ENCODE measurements at places on chromosomes 7 and 10.
A peak's percentile ranks its signal among the peaks of the same experiment; 100 is the strongest.

DNA sequence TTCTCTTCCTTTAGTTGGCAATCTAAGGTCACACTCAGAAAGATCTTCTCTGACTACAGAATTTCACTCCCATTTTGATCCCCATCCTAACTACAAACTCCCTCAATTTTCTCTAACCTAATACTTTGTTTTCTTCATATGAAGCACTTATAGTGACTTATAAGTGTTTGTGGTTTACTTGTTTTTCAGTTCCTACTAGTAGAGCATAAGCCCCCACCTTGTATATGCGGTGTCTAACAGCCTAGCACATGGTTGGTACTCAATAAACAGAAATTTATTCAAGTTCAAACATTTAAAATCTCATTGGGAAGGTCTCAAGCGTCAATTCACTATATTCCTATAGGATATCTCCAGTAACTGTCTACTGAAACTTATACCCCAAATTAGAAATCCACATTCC, 35.2 kb downstream of the ANKRD26 start:
- no peak for DNase-seq

DNA sequence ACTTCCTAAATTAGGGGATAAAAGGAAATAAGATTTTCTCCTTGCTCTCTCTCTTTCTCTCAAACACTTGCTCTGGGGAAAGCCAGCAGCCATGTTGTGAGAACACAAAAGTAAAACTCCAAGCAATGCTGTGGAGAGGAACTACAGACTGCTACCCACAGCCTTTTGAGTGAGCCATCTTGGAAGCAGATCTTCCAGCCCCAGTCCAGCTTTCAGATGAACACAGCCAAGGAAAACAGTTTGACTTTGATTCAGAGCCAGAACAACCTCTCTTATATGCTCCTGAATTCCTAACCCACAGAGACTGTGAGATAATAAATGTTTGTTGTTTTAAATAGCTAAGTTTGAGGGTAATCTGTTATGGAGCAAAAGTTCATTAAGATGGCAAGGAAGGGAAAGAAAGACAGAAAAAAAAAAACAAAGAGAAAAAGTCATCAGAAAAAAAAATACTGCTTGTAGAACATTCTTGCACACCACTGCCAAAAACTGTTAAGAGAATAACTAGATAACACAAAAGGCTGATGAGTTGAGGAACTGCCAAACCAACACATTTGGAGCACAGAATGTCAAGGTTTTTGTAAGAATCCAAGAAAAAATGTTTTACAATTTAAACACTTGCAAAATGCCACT, 20.9 kb upstream of the PRKAR2B start:
- no peak for DNase-seq

GRCh38 chr10:28980264-28980663, 302.9 kb downstream of the BAMBI start:
- no peak for DNase-seq

DNA sequence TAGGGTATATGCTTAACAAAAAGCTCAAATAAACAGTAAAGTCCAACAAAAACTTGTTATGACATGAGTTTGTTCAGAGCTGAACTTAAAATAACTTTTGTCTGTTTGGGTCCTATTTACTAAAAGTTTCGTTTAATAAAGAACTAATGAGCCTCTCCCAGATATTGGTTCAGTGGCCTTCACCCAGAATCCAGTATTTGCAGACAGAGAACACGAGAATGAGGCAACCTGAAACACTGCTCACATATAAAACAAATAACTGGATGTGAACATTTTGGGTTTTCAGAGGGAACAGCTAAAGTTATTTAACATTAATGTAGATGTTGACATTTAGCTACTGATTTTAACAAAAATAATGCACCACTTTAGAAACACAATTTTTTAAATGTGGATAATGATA, 98.3 kb downstream of the RNF133 start:
- DNase-seq = no peak

DNA sequence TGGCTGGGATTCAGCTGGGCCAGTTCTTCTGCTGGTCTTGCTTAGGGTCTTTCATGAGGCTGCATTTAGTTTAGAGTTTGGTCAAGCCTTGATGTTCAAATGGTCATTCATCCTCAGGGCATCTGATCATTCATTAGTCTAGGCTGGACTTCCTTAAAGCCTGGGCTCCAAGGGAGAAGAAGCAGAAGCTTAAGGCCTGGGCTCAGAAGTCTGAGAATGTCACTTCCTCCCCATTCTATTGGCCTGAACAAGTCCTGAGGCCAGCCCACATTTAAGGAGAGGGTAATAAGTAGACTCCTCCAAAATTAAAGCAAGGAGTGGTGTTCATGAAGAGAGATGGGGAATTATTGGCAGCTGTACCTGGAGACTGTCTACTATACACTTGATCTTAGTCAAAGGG, 193.2 kb upstream of the HABP2 start:
- no peak for DNase-seq

GRCh38 chr7:2477447-2478398, 1.5 kb upstream of the GRIFIN start:
- DNase-seq = no peak

GRCh38 chr7:87091487-87092066, 32.1 kb upstream of the ELAPOR2 start:
- DNase-seq = no peak

GRCh38 chr7:77549106-77549870, 12.2 kb downstream of the PTPN12 start:
- no peak for DNase-seq

GRCh38 chr7:77430927-77431326, 14.8 kb upstream of the GSAP start:
- DNase-seq = no peak

- DNase-seq = peak; percentile 98
Observed at GRCh38 chr10:102151774-102152544, at the start of gene NOLC1. TSS of gene NOLC1 (plus strand) at chr10:102152389. CDS start at chr10:102152411, 22 bp downstream.

DNA sequence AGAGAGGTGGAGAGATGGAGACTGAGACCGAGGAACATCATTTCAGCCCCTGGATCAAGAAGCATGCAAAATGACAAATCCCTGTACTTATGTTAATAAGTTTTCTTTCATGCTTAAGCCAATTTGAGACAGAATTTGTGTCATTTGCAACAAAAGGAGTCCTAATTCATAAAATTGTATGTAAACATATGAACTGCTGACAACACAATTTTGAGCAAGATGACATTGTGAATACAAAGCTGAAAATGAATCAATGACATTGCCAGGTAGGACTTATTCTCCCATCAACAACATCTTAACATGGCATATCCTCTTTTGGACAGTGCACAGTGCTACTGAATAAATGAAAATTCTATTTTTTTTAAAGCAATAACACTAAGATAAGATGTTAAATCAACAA, 264.0 kb downstream of the WDR11 start:
- DNase-seq = no peak

- DNase-seq = no peak
Observed at GRCh38 chr7:94901981-94902380, 5.4 kb upstream of the PPP1R9A start.

DNA sequence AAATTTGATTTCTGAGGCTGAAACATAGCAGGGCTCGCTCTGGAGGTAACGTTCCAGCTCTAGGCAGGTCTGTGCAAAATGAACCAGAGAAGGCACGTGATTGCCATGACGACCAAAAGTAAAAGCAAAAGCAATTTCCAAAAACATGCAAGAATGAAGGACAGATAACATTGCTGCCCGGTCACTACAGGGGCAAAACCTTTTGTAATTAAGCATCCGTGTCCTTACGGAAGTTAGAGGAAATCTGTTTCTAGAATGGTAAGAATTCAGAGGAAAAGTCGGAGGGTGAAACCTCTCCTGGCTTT, 2.9 kb downstream of the KLF6 start:
- no peak for DNase-seq

DNA sequence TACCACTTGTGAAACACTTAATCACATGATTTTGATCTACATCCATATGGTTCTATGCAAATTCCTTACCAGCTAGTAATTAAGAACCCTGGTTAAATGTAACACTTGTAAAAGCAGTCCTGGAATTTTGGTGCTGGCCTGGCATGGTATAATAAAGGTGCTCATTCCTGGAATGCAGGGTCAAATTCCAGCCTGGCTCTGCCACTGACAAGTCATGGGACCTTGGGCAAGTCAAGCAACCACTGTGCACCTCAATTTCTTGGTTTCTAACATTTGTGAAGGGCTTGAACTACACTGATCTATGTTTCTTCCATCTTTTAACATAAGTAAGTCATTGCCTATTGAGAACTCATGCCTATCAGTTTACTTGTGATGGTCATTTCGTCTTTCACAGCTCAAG, 91.9 kb upstream of the PIK3CG start:
- DNase-seq = no peak

DNA sequence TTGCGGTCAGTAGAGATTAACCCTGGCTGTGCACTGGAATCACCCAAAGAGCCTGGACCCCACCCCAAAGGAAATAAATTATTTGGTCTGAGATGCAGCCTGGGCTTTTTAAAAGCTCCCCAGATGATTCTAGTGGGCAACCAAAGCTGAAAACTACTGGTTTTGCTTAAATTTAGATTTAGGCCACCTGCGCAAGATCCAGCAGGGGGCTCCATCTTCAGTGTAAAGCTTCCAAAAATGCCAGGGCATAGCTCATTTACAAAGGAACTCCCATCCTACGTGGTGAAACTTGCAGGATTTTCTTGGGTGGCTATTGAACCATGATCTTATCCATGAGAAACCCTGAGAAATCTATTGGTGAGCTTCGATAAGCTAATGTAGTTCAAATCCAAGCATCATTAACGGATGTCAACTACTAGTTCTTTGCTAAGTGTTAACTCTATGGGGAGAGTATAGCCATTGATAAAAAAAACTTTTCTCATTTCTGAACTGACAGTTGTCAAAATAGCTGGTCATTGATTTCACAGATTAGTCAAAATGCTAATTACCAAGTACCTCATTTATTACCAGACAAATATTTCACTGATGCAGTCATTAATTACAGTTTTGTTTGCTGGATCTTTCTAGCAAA, 315.3 kb downstream of the LHFPL3 start:
- no peak for DNase-seq

DNA sequence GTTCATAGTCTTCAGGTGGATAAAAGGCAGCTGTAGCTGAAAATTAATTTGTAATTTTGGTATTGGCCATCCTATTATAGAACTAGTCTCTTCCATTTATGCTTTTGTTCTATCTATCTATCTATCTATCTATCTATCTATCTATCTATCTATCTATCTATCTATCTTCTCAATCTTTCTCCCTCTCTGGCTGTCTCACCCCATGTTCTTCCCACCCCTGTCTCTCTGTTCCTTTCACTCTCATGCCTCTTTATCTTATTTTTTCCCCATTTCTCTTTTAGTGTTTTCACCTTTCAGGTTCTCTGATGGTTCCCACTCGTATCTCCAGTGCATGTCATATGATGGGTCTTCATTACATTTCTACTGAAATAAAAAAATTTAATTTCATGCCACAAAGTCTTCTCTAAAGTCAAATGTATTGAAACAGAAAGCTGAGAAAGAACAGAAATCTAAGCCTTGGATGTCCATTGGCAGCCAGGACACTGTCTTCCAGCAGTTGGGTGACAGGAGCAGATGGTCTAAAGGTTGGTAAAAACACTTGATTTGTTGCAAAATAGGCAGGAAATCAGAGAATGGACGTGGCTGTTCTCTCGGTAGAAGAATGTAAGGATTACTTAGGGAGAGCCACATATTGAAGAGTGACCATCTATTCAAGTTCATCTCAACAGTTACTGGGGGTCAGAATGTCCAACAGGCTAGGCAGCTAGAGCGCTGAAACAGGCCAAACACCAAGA, 127.0 kb downstream of the RELN start:
- DNase-seq = no peak

DNA sequence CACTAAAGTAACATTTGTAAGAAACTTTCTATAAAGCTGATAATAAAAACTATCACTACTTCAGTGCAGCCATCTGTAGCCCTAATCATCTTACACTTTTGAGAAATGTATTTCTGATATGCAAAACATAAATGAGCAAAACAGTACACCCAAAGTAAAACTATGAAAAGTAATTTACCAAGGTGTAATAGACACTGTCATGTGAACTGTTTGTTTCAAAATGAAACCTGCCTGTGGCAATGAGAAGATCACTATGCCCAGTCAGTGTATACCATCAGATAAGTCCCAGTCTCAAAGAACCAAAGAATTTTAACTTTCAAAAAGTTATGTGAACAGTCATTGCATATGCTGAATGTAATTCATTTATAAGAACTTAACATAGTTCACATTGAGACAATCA, 398.1 kb downstream of the CDC14C start:
- DNase-seq = no peak

GRCh38 chr10:110311357-110311949, 6.7 kb upstream of the SMNDC1 start:
- DNase-seq = peak; percentile 45

GRCh38 chr10:124523901-124524300, 62.3 kb downstream of the LHPP start:
- DNase-seq = no peak

DNA sequence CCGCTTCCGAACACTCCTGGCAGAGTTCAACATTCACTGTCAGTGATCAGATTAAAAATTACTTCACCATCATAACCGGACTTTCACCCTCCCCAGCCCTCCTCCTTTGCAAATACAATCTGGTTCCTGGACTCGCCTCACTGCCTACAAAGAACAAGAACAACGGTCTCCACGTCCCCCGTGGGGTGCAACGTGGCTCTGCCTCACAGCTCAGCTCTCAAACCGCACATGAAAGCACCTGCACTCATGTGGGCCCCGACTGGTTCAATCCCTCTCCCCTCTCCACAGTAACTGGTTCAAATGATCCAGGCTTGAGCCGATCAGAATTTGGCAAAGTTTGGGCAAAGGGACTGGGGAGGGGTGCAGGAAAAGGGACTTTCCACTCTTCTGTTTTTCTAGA, 21.0 kb downstream of the ASB13 start:
- no peak for DNase-seq

DNA sequence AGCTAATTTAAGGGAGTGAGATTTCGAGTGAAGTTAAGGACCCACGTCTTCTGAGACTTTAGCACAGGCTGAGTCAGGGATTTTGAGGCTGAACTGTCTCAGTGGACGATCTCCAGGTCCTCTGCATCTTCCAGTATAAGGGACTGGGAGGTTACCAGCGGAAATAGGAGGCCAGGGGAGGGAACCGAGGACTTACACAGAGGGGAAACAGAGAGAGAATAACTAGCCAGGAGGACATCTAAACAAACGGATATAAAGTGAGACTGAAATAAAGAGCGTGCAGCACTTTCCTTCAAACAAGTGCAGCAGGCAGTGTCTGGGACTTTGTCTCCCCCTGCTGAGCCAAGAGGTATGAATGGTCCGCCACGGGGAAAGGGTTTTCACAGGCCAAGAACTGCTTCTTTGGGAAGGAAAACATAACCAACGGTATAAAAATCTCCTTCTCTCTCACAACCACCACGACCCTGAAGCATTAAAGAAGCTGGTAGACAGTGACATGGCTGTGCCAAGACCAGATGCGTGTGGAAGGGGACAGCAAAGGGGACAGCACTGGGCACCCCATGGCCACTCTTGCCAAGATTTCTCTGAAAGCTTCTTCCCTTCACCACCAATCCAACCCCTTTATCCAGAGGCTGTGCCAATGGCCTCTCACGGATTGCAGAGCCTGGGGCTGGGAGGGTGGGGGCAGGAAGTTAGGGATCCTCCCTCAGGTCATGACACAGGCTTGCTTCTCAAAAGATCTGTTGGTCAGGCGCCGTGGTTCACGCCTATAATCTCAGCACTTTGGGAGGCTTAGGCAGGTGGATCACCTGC, 72.0 kb downstream of the SLC37A3 start:
- no peak for DNase-seq

GRCh38 chr7:112052993-112053736, 153.0 kb downstream of the DOCK4 start:
- no peak for DNase-seq

GRCh38 chr7:4234498-4234855, 447.6 kb upstream of the FOXK1 start:
- no peak for DNase-seq

- DNase-seq = no peak
Observed at GRCh38 chr7:155584261-155584660, 37.9 kb upstream of the CNPY1 start.

GRCh38 chr7:155700847-155701246, 56.4 kb downstream of the RBM33 start:
- DNase-seq = no peak
